ENCODE measurements at places on chromosomes 16 and 17.

DNA sequence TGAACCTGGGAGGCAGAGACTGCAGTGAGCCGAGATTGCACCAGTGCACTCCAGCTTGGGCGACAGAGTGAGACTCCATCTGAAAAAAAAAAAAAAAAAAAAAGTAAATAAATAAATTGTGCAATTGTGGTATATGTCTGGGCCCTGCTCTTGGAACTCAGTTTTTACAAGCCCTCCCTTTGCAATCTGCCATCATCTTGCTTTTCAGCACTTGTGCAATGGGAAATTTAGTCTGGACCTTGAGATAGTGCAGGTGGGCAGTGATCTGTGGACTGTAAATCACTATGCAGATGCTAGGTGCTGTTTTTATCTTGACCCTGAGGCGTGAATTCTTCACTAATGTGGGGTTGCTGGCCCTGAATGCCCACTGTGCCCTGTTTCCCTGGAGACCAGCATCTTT is 6.5 kb upstream of the RAP1GAP2 start:
- DNase-seq, result no peak

GRCh38 chr16:3825940-3826339 is 54.6 kb downstream of the CREBBP start:
- no peak for DNase-seq

DNA sequence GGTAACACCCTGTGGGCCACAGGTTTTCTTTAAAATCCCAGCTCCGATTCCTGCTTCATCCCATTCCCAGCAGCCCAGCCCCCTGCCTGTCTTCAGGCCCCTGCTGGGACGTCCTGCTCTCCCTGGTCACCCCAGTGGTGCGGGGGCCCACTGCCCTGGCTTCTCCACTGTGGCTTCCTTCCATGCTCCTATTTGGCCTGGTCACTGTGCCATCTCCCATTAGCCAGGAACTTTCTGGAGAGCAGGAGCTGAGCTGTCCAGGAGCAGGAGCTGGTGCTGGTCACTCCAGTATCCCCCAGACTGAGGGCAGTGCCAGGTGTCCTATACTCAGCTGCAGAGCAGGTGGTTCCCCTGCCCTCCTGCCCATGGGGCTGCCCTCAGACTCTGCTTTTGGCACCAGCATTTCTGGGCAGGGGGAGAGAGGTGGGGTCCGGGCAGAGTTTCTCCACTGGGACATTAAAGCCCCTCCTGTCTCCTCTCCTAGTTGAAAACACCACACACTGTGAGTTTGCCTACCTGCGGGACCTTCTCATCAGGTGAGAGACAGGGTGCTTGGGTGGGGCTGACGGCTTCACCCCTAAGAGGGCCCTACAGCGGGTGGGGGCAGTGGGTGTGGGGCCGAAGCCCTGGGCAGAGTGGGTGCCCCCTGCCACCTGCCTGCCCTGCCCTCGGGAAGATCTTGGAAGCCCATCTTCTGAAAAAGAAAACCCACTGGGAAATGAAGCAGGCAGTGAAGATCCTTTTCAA is 356.2 kb downstream of the SEC14L1 start:
- DNase-seq, result no peak

DNA sequence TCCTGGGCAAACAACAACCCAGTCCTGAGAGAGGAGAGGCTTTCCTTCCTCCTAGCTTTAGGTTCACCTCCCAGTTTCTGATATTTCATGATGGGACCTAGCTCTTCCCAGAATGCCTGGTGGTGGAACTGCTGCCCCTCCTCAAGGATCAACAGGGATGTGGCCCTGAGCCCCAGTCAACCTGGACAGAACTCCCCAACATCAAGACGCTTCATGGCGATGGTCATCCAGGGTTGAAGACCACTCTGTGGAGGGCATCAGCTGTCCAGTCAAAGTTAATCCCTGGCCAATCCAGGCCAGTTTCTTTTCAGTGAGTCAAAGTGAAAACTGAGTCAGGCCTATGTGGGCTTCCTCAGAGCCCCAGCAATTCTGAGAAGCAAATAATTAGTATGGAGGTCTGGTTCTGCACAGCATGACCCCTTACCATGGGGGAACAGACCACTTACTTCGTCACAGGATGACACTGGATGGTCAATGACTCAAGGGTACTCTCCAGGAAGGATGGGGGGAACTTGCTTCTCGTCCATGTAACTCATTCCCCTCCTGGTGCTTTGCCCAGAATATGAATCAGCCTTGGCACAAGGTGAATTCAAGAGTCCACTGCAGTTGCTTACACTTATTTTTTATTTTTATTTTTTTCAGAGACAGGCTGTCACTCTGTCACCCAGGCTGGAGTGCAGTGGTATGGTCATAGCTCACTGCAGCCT is 14.7 kb upstream of the XYLT2 start:
- no peak for DNase-seq

GRCh38 chr16:24906199-24906808 is 60.5 kb downstream of the SLC5A11 start:
- no peak for DNase-seq

- no peak for DNase-seq
These were observed 10.3 kb downstream of the DNAH2 start for GRCh38 chr17:7727886-7728285.

DNA sequence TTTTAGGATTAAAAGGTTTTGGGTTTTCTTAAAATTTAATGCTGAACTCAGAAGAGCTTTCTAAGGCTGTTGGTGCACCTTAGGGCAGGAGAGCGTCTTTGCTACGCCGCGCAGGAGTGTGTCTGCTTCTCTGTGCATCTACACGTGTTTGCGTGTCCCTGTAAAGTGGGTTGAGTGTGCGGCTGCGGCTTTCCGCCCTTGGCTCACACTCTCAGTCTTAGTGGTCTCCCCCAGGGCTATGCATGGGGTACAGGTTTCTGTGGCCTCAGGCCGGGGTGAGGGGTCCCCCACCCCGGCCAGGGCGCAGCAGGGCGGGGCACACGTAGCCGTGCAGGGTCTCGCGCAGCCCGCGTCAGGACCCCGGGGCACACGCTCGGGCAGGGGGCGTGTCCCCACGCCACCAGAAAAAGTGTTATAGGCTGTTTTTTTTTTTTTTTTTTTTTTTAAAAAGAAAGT is 727 bp upstream of the TENT4B start:
- DNase-seq, result no peak

- DNase-seq, result no peak
These were observed 33.7 kb upstream of the CIBAR2 start for GRCh38 chr16:85145734-85146531.

GRCh38 chr17:7848131-7848579 is 6.7 kb upstream of the TMEM88 start:
- DNase-seq, result no peak

DNA sequence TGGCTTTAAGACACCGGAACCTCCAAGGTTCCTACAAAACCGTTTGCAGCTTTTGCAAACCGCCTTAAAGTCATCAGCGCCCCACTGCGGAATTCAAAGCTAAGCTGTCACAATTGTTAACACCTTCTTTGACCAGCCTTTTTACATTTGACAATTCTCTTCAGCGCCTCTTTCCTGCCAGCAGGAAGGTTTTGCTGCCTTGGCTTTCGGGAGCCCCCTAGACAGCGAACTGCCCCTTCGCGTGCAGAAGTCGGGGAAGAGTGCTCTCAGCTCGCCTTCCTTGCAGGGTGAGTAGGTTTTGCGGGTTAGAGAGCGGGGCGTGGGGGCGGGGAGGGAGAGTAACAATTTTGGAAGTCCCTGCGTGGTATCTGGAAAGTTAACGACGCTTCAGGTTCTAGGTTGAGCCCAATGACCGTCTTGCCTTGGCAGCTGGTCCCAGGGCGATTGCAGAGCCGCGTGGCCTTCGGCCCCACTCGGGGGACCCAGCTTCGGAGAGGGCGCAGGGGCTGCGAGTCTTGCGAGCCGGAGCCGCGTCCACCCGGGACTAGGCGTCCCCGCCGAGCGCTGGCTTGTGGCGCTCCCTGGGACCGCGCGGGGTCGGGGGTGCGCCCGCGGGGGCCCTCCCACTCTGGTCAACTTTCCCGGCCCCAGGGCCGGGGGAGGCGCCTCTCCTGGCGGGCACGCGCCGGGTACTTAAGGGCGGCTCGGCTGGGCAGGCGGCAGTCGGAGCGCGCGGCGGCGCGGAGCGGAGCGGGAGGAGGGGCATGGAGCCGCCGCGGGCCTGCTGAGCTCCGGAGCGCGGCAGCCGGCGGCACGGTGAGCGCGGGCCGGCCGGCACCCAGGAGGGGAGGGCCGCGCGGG is at the start of gene HAS3:
HAS3 (plus strand) TSS at position 153 of the 861 bp plus-strand sequence. CDS start 3,743 bp downstream, outside the sequence.
- DNase-seq, result peak; percentile 80

- DNase-seq, result peak; percentile 50
These were observed 486 bp downstream of the SYT17 start for GRCh38 chr16:19168371-19169081.

DNA sequence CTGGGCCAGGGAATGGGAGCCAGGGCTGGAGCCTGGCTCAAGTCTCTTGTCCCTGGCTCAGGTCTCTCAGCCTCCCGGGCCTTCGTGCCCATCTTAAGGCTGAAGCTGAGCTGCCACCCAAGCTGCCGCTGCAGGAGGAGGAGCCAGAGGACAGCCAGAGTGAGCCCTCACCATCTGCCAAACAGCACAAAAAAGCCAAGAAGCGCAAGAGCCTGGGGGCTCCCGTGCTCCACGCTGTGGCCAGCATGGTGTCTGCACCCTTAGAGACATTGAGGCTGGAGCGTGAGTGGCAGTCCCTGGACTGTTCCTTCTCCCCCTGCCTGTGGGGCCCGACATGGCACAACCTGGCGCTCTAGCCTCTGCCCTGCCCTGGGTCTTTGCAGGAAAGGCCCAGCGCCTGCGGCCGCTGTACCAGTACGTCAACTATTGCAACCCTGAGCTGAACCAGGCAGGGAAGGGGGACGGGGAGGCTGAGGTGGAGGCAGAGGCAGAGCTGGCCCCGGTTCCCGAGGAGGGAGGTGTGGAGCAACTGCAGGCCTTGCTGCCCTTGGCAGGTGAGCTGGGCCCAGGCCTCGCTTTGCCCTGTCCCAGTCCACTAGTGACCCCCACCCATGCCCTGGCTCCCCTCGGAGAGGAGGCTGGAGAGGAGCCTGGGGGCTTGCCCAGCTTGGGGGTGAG is 1.3 kb downstream of the C16orf86 start:
- peak; percentile 99 for DNase-seq

DNA sequence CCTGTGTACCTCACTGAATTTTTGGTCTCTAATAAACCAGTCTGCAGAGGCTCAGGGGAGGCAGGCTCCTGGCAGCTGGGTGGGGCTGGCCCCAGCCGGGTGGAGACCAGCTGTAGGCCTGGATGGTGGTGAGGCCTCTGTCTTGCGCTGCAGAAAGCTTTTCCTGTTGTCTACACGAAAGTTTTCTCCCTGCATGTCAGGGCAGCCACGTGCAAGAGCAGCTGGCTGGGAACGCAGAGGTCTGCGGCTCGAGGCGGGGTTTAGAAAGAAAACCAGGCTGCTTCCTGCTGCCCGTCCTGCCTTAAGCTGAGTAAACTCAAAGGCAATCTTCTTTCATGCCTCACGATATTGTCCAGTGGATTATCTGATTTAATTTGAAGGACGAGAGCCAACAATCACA is 2.4 kb downstream of the SERPINF1 start:
- DNase-seq, result no peak

- no peak for DNase-seq
These were observed 300.7 kb upstream of the TNRC6C start for GRCh38 chr17:77657839-77658238.

DNA sequence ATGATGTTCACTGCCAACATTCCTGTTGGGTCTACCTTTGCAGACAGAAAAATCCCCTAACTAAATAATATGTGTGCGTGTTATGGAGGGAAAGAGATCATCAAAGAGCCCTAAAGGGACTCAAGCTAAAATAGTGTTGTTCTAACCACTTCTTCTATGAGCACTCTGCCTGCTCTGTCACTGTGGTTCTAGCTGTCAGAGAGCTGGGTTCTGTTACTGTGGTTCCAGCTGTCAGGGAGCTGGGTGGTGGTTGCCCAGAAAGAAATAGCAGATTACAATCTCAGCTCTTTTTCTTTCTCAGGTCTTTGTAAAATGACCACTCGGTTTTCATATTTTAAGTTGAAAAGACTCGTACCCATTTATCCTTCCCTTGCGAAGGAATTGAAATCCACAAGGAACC is 176.3 kb downstream of the HS3ST3A1 start:
- no peak for DNase-seq

- DNase-seq, result no peak
These were observed 367.4 kb downstream of the SEC14L1 start for GRCh38 chr17:77508047-77508715.

DNA sequence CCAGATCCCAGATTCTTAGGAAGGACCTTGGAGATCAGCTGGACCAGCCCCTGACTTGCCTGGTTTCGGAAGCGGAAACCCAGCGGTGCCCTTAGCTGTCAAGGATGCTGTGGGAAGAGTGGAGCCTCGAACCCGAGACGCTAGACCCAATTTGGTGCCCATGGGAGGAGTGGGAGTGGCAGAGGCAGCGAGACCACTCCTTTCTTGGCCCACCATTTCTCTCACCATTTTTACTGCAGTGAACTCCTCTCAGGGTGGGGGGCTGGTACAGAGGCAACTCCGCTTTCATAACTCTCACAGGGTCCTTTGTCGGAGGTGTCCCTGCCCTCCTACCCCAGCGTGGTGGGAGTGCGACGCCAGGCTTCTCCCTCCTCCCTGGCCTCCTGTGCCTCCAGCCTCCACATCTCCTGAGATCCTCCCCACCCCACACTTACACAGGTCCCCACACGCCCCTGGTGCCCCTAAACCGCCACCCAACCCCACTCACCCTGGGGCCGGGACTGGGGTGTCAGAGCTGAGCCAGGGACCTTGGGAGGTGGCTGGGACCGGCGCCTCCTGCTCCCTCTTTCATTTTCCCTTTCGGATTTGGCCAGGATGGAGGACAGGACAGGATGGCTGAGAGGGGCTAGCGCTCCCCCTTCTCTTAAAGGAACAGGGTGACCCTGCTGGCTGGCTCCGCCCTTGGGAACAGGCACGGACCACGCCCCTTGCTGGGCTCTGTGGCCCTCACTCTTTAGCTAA is at the start of gene GJD3:
GJD3 (minus strand) TSS at position 617 of the 741 bp plus-strand sequence. CDS start 922 bp downstream, outside the sequence.
- DNase-seq, result no peak

- DNase-seq, result no peak
These were observed 27.3 kb downstream of the NGFR start for GRCh38 chr17:49522357-49522890.

GRCh38 chr16:10737068-10737625 is 6.5 kb upstream of the NUBP1 start:
- peak; percentile 50 for DNase-seq

DNA sequence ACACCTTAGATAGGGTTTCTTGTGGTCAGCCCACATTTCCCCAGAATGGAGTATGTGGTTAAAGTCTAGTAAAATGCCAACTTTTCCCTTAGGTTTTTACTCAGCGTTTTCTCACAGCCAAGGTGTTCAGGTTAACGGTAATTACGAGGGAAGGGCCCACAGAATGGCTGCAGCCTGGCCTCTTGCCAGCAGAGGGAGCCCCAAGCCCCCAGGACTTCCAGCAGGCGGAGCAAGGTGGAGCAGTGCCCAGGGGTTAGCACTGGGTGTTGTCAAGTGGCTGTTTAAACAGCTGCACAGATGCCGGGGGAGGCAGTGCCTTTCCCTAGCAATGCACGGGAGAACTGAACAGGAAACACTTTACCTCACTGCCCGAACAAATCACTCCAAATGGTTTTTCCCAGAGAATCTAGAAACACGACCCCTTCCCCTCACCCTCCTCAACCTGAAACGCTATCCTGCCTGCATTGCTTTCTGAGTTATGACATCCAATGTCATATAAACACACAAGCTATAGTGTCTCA is 6.6 kb downstream of the PHB1 start:
- peak; percentile 92 for DNase-seq
